Mammary epithelial cell (primary cell): ENCODE measurements at places on chromosomes 7 and 10. TPM values are rescaled to one million over a fixed set of nuclear protein-coding genes. Genes with fewer than 3 reads are reported as not detected.

GRCh38 chr7:140671966-140672365 is 779 bp upstream of the ADCK2 start:
- no peak for DNase-seq

DNA sequence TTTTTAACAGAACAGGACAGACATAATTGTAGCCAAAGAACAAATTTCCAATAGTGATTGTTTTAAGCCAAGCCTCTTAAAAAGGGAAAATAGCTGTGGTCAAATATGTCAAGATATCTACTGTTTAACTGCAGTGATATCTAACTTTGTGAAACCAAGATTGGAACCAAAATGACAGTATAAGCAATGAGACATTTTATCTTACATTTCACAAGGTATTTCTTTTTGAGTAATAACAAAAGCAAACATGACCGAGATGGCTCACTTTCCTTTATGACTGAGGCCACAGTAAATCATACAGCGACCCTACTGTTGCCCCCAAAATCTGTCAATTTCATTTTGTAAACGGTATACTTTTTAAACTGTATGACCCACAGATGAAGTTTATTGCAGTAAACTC is 215.8 kb downstream of the MLLT10 start:
- DNase-seq, result no peak

GRCh38 chr10:14074062-14074884 is 256.5 kb downstream of the FRMD4A start:
- peak; percentile 97 for DNase-seq

DNA sequence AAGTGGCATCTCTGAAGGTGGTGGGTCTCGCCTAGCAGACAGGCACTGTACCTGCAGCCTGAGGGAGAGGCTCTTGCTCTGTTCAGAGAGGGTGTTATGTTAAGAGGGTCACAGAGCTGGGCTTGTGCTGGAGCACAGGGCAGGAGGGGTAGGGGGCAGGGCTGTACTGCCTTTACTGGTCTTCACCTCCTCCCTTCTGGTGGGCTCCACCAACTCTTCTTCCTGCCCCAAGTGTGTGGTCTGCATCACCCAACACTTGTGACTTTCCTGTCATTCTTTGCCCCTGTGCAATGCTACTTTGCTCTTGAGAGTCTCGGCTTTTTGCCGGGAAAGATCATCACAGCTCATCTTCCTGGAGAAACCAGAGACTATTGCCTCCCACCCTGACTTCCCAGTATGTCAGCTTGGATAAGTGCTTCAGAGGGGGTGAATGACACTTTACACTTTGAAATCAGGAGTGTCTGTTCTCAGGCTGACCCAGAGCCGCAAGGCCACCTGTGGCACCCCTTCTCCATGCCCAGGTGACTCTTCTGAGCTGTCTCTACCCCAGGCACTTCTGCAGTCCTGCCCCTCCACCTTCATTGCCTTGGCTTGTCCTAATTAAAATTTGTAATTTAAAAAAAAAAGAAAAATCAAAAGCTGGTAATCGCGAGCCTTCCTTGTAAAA is 38.4 kb upstream of the IKZF1 start:
- DNase-seq, result no peak

DNA sequence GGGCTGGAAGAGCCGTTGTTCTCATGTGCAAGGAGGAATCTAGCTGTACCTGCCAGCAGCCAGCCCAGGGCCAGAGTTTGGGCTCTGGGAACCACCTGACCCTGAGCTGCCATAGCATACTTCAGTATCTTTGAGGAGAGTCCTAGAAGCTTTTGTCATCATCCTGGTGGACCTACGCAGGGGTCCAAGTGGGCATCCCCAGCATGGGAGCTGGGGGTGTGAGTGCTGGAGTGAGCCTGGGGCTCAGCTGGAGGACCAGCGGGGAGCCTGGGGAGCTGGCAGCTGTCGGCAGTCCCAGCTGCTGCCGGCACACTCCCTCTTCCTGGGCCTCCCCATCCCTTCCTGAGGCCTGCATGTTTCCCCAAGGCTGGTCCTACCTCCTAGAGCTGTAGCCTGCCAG is 32.5 kb downstream of the C10orf105 start:
- no peak for DNase-seq

DNA sequence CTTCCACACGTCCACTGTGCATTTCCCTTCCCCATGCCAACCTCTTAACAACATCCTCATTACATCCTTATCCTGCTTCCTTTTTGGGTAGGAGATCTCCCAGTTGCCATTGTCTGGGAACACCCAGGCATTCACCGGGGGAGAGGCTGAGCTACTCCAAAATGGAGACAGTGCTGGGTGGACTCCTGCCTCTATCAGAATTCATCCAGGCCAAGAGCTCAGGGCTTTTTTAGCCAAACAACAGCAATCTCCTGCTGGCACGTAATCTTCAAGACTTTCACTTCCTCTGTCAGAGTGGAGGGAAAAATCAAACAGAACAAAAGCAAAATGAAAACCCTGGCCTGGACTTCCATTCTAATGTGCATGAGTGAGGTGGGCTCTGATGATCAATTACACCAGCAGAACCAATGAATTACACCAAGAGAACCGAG is 245.0 kb downstream of the PRPF18 start:
- no peak for DNase-seq

- peak; percentile 42 for DNase-seq
Measured at GRCh38 chr10:46787321-46787615, 124.0 kb upstream of the PTPN20 start.

GRCh38 chr7:79302293-79302692 is 151.2 kb downstream of the MAGI2 start:
- DNase-seq, result no peak

GRCh38 chr7:155551785-155552611 is 5.6 kb upstream of the CNPY1 start:
- no peak for DNase-seq

DNA sequence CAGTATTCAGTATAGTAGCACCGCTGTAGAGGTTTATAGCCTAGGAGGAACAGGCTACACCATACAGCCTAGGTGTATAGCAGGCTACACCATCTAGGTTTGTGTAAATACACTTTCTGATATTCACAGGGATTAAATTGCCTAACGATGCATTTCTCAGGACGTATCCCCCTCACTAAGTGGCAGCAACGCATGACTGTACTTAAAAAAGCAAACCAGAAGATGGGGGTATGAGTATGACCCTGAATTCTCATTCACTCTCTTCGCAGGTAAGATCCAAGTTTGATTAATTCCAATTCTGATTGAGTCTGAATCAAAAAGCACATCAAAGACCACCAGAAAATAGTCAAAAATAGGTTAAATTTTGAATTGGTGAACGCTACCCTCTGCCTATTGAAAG is 972 bp downstream of the ORC5 start:
- no peak for DNase-seq

- DNase-seq, result no peak
Measured at GRCh38 chr7:20858951-20859350, 72.3 kb upstream of the SP8 start.

- DNase-seq, result peak; percentile 34
Measured at GRCh38 chr10:123559066-123559822, 106.9 kb upstream of the GPR26 start.

DNA sequence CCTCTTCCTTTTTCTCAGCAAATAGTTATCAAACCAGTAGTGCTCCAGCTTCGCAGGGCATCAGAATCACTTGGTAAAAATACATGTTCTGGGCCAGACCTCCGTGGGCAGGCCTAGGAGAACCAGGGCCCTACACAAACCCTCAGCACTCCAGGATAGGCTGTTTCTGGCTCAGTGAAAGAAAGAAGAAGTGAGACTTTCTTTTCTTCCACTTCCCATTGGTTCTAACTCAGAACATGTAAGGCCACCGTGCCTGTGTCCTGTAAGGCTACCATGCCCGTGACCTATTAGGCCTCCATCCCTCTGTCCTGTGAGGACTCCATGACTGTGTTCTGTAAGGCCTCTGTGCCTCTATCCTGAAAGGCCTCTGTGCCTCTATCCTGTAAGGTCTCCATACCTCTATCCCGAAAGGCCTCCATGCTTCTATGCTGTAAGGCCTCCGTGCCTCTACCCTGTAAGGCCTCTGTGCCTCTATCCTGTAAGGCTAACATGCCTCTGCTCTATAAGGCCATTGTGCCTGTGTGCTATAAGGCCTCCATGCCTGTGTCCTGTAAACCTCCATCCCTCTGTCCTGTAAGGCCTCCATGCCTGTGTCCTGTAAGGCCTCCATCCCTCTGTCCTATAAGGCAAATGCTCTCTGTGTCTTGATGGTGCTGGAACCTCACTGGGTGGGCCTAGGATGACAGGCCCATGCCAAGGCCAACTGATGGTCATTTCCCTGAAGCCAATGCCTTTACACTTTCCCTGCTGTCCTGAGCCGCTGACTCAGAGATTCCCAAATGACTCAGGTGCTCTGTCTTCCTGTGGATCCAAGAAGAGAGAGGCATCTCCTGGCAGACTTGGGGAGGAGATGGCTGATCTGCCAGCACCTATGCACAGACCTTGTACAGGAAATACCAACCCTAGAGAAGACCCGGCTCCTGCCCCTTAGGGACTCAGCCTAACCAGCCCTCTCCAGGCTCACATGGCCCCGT is 96.6 kb upstream of the CACUL1 start:
- DNase-seq, result no peak

Gene OR13A1
- total RNA-seq, result not detected

Gene PLXNA4
- not detected in 2 replicates for total RNA-seq

Gene FXYD4
- total RNA-seq, result not detected

Gene TMEM236
- total RNA-seq, result 0.28 and 0.67 TPM in 2 replicates

Gene PITX3
- not detected in 2 replicates for total RNA-seq

Gene FGL2
- not detected in 2 replicates for total RNA-seq

Gene SEMA3C
- total RNA-seq, result 708 TPM

Gene CPA2
- total RNA-seq, result 0.38 TPM in 1 of 2 replicates, not detected in the other
